ENCODE measurements at places on chromosomes 2 and 18.

DNA sequence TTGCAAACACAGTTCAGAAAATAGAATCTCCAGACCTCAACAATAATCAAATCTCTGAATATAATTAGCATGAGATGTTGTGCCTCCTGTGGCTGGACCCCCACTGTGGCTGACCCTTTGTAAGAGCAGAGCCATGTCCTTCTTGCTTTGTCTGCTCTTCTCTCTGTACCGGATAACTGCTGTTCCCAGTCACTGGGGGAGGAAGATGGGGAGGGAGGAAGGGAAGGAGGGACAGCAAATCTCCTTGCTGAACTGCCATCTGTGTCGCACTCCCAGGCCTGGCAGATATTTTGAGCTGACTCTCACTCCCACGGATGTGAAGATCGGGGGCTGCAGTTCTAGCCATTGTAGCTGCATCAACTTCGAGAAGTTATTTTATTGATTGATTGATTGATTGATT lies 319.0 kb upstream of the CXCR4 start:
- H3K4me3 ChIP-seq: no peak overlapping the region
- H3K36me3 ChIP-seq: no peaks in the 10 kb centered on the region

GRCh38 chr2:7022492-7023385 lies 105.5 kb downstream of the RNF144A start:
- H3K36me3 ChIP-seq: peaks cover 85% of the 10 kb centered on the region
- no peak overlapping the region for H3K27ac ChIP-seq
- no peaks in the 10 kb centered on the region for H3K4me1 ChIP-seq
- DNase-seq: no peak
- no peaks in the 10 kb centered on the region for H3K27me3 ChIP-seq

- H3K4me3 ChIP-seq: peak overlapping the region; percentile 93
- peak overlapping the region; percentile 17 for H3K27ac ChIP-seq
- H3K36me3 ChIP-seq: no peaks in the 10 kb centered on the region
- no peak for DNase-seq
- H3K4me1 ChIP-seq: peaks cover 40% of the 10 kb centered on the region
Observed at GRCh38 chr2:47785986-47786385, 3.0 kb downstream of the MSH6 start.

GRCh38 chr2:68698567-68699377 lies 35.8 kb upstream of the ARHGAP25 start:
- no peak overlapping the region for H3K27ac ChIP-seq
- peaks cover 11% of the 10 kb centered on the region for H3K36me3 ChIP-seq
- H3K4me3 ChIP-seq: no peak overlapping the region
- H3K4me1 ChIP-seq: no peaks in the 10 kb centered on the region
- H3K27me3 ChIP-seq: no peaks in the 10 kb centered on the region

DNA sequence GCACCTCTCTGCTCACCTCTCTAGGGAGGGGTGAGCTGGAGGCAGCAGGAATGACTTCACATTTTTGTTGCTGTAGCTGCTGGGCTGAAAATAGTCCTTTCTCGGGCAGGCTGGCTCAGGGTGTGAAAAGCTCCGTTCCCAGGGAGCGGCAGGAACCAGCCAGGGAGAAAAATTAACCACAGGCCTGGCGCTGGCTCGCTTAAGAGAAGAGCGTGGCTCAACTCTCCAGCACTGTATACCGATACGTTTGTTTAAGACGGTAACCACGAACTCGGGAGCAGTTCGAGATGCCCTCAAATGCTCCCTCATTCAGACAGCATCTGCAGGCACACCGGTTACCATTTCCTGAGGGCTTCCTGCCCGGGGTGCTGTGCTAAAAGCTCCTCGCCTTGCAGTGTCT lies 129.6 kb downstream of the CELF4 start:
- H3K27me3 ChIP-seq: peaks cover 8% of the 10 kb centered on the region
- H3K4me1 ChIP-seq: no peaks in the 10 kb centered on the region
- no peaks in the 10 kb centered on the region for H3K36me3 ChIP-seq
- DNase-seq: no peak

DNA sequence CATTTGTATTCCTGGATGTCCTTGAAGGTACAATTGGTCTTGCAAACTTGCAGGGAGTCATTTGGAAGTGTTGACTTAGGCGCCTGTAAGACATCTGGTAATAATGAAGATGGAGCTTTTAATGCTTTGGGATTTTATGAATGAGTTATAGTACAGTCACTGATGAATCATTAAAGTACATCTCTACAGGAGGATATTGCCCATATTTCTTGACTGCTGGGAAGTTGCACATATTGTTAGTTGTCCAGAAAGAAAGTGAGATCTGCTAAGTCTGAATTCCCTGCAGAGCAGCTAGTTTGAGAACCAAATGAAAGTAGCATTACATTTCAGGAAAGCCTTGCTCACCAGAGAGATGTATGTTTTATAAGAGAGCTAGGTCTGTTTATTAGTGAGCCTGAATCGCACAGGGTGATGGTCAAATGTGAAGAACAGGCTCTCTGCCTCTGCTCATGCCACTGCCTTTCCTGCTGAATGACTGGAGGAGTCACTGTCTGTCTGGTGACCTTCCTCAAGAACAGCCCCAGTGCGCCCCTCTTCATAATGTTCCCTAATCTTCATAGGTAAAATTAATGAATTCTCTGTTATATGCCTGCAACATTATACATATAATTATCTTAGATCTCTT lies 138.9 kb upstream of the KLHL14 start:
- H3K27me3 ChIP-seq: no peaks in the 10 kb centered on the region
- H3K4me1 ChIP-seq: peaks cover 21% of the 10 kb centered on the region
- DNase-seq: no peak
- no peak overlapping the region for H3K4me3 ChIP-seq

GRCh38 chr18:79819968-79820351 lies 22.2 kb downstream of the KCNG2 start:
- no peaks in the 10 kb centered on the region for H3K36me3 ChIP-seq
- peak overlapping the region; percentile 17 for H3K27ac ChIP-seq
- no peak for DNase-seq
- H3K4me1 ChIP-seq: peaks cover 9% of the 10 kb centered on the region

Measured in naive thymus-derived CD8-positive, alpha-beta T cell (primary cell).